ENCODE measurements at places on chromosomes 12 and 14.

DNA sequence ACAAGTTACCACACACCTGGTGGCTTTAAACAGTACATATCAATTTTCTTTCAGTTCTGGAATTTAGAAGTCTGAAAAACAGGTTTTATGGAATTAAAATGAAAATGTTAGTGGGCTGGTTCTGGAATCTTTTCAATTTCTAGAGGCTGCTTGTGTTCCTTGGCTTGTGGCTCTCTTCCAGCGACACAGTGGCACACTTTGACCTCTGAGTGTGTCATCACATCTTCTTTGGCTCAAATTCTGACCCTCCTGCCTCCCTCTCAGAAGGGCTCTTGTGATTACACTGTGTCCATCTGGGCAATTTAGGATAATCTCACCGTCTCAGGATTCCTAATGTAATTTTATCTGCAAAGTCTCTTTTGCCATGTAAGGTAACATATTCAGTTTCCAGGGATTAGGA, 170.0 kb downstream of the PLCZ1 start:
- DNase-seq: no peak

GRCh38 chr12:46915082-46915481, 89.3 kb upstream of the SLC38A4 start:
- no peak for DNase-seq

DNA sequence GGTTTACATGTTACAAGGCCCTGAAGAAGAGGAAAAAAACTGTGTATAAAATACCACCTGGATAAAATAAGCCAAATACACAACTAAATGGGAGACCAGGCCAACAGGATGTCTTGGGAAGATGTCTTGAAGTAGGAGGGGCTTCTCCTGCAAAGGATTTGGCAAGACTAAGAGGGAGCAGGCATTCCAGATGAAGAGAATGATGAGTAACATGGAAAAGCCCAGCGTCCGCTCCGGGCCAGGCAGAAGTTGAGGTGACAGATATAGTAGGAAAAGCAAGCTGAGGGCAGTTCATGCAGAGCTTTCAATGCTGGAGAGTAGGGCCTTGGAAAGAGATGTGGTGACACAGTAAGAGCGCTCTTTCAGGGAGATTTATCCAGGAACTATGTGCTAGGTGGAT, 16.1 kb upstream of the EIF4B start:
- DNase-seq: no peak

- peak; percentile 3 for DNase-seq
These were observed 1.5 kb downstream of the PLEKHA5 start for GRCh38 chr12:19131025-19131444.

GRCh38 chr14:31926652-31927347, 150.3 kb upstream of the ARHGAP5 start:
- no peak for DNase-seq

GRCh38 chr12:117334051-117334450, 27.4 kb downstream of the NOS1 start:
- no peak for DNase-seq
